ENCODE measurements at places on chromosomes 1 and 21.

- no peak for DNase-seq
Observed at GRCh38 chr1:208251911-208252835, 8.0 kb upstream of the PLXNA2 start.

- no peak for DNase-seq
Observed at GRCh38 chr1:12251442-12251841, 21.6 kb downstream of the VPS13D start.

DNA sequence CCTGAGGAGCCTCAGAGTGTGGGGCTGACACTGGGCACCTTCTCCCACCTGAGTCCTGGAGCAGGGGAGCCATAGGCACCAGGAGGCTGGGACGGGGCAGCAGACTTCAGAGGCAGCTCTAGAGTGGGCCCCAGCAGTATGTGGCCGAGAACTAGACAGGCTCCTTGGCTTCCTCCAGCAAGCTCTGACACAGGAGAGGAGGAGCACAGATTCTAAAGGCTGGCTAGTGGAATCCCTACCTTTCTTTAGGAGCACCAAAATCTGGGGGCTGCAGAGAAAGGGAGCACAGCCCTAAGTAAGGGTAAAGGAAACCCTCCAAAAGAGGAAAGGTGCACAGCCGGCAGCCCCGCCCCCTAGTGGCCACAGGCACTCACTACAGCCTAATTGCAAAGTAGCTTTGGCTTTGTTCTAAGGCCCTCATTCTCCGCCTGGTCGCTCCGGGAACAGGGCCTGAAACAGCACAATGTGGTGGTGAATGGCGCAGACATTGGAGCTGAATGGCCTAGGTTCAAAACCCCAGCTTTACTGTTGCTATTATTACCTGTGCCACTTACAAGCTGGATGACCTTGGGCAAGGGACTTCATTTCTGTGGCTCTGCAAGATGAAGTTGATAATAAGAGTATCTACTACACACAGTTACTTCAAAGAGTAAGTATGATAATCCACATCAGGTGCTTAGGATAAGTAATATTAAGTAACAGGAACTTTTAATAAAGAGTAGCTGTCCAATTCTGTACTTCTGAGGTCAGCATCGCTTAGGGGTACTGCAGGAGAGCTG is 8.8 kb upstream of the GUCA2A start:
- DNase-seq: peak; percentile 71

GRCh38 chr1:214332946-214333798 is 52.2 kb downstream of the SMYD2 start:
- DNase-seq: peak; percentile 23

DNA sequence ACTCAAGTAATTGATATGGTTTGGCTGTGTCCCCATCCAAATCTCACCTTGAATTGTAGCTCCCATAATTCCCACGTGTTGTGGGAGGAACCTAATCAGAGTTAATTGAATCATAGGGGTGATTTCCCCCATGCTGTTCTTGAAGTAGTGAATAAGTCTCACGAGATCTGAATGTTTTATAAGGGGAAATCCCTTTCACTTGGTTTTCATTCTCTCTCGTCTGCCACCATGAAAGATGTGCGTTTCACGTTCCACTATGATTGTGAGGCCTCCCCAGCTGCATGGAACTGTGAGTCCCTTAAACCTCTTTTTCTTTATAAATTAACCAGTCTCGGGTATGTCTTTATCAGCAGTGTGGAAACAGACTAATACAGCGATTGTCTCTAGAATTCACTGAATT is 135.4 kb downstream of the BACH1 start:
- DNase-seq: no peak

Data from activated gamma-delta T cell treated with Interleukin-2 at 50 U/mL for 16 hours (primary cell).